Common myeloid progenitor, CD34-positive (primary cell): ENCODE measurements at places on chromosomes 1 and 21.

- no peak for DNase-seq
These were observed 1342.2 kb downstream of the PLA2G4A start for GRCh38 chr1:188170935-188171334.

DNA sequence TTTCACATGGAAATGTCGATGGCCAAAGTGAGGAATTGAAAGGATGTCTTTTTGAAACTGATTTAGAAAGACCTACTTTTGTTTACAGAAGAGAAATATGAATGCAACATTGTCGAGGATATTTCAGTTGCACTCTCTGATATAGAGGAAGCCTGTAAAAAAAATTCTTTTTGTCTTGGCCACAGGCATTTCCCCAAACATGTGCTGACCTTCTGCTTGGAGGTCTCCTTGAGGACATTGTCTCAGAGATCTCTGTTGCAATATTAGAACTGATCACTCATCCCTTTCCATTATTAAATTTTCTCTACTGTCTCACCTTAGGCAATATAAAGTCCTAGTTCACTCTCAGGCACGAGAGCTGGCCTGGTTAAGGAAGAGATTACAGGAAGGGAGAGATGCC is 16.0 kb downstream of the S100A11 start:
- DNase-seq, result no peak

- DNase-seq, result no peak
These were observed 23.5 kb downstream of the LRRC8D start for GRCh38 chr1:89844241-89844807.

- no peak for DNase-seq
These were observed 39.7 kb upstream of the EXO1 start for GRCh38 chr1:241808265-241808664.

GRCh38 chr1:157117527-157118057 is 18.0 kb upstream of the ETV3L start:
- peak; percentile 13 for DNase-seq

- no peak for DNase-seq
These were observed 119.3 kb downstream of the SYT2 start for GRCh38 chr1:202590975-202591411.

- DNase-seq, result no peak
These were observed 11.5 kb downstream of the KNCN start for GRCh38 chr1:46539972-46540371.

DNA sequence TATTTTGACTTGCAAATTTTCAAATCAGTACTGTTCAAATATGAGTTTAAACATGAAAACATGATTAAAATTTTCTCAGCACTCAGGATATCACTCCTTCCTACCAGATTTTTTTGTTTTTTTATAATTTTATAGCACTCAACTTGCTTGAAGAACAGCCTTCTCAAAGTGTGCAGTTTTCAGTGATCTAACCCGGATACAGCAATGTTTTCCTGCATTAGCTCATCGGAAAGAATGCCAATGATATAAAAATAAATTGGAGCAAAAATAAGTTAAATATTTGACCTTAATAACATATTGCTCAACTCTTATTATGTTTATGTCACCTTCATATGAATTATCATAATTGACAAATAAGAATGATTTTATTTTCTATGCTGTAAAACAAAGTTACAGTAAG is 766.8 kb downstream of the USP25 start:
- DNase-seq, result no peak

DNA sequence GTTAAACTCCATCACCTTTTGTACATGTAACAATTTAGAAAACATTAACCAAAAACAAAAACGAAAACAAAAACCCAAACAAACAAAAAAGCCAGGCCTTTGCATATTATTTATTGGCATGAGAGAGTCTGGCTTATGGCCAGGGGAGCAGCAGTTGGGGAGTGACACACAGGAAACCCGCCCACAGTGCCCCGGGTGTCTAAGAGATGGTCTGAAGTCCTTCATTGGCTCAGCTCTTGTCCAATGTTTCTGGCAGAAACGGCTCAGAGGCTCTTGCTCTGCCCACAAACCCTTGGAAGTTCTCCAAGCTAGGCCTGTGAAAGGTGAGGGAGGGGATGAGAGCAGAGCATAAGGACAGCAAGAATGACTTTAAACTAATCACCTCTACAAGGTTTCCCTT is 131.5 kb downstream of the CNIH3 start:
- DNase-seq, result peak; percentile 63
